Activated CD4-positive, alpha-beta T cell treated with anti-CD3 and anti-CD28 coated beads for 36 hours (primary cell): ENCODE measurements at places on chromosomes 2 and 18. TPM values are rescaled to one million over a fixed set of nuclear protein-coding genes. Genes with fewer than 3 reads are reported as not detected.

SLC9A4 gene
- not detected for total RNA-seq

NETO1 gene
- total RNA-seq, result not detected

TSPYL6 gene
- total RNA-seq, result not detected

TPGS2 gene
- total RNA-seq, result 158 TPM

PLGLB1 gene
- 1.3 TPM for total RNA-seq

HOXD1 gene
- not detected for total RNA-seq

MFSD2B gene
- not detected for total RNA-seq

MXD1 gene
- 10.6 TPM for total RNA-seq

MEP1B gene
- total RNA-seq, result not detected

SLC16A14 gene
- 1.2 TPM for total RNA-seq

NBEAL1 gene
- total RNA-seq, result 8.2 TPM

CDK5R2 gene
- not detected for total RNA-seq

OSBPL6 gene
- 3.3 TPM for total RNA-seq

CXCR1 gene
- not detected for total RNA-seq

CIB4 gene
- not detected for total RNA-seq

GPR75 gene
- total RNA-seq, result 0.71 TPM

SLC39A6 gene
- 23.9 TPM for total RNA-seq

DOK6 gene
- not detected for total RNA-seq

ATP6V1C2 gene
- not detected for total RNA-seq

TLX2 gene
- total RNA-seq, result 0.21 TPM

FRZB gene
- not detected for total RNA-seq

ESPNL gene
- 0.16 TPM for total RNA-seq

REEP1 gene
- 0.19 TPM for total RNA-seq

CYBRD1 gene
- total RNA-seq, result 0.74 TPM

STPG4 gene
- total RNA-seq, result 0.14 TPM

CCDC150 gene
- 14.6 TPM for total RNA-seq

HAAO gene
- 0.86 TPM for total RNA-seq

ZNF804A gene
- not detected for total RNA-seq

MMADHC gene
- total RNA-seq, result 94.7 TPM

SMCHD1 gene
- 89.5 TPM for total RNA-seq

CABYR gene
- 0.83 TPM for total RNA-seq

SERPINB11 gene
- total RNA-seq, result not detected

FAM161A gene
- total RNA-seq, result 7.3 TPM
